ENCODE measurements at places on chromosomes 3 and 15. TPM values are rescaled to one million over a fixed set of nuclear protein-coding genes. Genes with fewer than 3 reads are reported as not detected.

- no peak for DNase-seq
Observed at GRCh38 chr3:20905210-20905805, 719.3 kb upstream of the SGO1 start.

DNA sequence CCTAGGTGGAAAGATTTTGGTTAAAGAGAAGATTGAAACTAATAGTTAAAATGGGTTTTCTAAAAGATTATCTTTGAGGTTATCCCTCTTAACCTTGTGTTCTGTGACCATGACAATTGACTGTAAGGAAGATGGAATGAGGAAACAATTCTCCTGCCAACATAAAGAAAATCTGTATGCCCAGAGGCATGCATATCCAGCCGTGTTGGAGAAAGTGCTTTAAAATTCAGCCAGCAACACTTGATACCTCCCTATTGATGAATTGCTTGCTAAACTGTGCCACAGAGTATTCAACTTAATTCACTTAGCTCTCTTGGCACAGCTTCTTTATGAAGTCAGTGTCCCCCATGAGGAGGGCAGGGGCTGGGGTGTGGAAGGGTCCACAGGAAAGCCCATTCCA lies 203.5 kb downstream of the UBE2E2 start:
- no peak for DNase-seq

- no peak for DNase-seq
Observed at GRCh38 chr3:11072631-11073030, 80.1 kb downstream of the SLC6A1 start.

GRCh38 chr3:134228035-134228434 lies 22.6 kb downstream of the RYK start:
- no peak for DNase-seq

- no peak for DNase-seq
Observed at GRCh38 chr3:135181408-135181807, 386.3 kb downstream of the EPHB1 start.

GRCh38 chr3:161310649-161311423 lies 60.5 kb downstream of the SPTSSB start:
- peak; percentile 51 for DNase-seq

GRCh38 chr3:54870423-54870822 lies 57.4 kb downstream of the LRTM1 start:
- DNase-seq, result no peak

DNA sequence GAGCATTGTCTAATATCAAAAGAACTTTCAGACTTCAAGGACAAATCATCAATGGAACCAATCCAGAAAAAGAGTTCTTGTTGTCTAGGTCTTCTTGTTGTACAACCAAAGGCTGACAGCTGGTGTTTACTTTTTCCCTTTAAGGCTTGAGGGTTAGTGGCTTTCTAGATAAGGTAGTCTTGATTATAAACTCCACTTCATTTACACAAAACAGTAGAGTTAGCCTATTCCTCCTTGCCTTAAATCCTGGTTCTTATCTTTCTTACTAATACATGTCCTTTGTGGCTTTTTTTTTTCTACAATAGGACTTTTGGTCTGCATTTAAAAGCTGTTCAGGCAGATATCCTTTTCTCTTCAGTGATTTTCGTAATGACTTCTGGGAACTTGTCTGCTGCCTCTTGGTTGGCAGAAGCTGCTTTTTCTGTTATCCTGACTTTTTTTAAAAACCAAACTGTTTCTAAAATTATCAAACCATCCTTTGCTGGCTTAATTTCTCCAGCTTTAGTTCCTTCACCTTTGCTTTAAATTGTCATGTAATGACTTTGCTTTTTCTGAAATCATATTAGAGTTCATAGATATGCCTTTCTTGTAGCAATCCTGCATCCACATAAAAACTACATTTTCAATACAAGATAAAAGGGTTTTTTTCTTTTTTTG lies 44.8 kb downstream of the STRIT1 start:
- no peak for DNase-seq

DNA sequence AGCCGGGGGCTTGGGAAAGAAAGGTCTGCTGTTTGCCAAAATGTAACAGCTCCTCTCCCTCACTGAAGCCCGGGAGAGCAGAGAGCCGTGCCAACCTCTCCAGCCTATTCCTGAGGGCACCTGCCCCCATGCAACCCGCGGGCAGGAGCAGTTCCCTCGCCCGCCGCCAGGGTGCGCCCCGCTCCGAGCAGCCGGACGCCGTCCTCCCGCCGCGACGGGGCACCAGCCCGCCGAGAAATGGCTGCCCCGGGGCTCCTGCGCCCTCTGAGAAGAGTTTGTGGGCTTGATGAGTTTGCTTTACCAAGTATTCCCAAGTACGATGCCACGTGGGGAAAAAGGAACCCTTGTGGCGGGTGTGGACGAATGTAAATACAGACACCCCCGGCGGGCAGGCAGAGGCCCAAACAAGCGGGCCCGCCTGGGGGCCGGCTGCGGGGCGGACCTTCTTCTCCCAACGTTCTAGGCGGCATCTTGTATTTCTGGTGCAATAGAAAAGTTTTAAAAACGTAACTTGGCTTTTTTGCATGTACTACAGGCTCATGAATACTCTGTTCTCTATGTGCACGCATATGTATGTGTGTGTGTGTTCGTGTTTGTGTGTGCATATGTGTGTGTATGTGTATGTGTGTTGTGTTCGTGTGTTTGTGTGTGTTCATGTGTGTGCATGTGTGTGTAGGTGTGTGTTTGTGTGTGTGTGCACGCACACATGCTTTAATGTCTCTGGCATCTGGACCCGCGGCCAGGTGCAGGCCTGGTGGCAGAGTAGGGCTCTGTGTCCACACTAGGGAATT lies 162.9 kb downstream of the CHSY1 start:
- DNase-seq, result peak; percentile 56

DNA sequence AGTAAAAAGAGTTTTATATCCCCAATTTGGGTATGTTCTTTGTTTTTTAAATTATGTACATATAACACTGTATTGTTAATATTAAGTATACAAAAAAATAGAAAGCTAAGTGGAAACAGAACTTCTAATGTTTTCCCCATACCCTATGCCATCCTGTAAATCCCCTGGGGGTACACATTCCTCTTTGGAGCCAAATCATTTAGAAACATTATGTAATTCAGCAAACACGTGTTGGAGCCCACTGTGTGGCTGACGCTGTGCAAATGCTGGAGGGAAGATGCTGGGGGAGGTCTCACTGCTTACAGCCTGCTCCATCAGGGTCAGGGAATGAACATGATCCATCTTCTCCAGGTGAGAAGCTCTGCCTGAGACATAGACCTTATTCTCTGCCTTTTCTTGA lies 52.8 kb downstream of the CRTC3 start:
- no peak for DNase-seq

DNA sequence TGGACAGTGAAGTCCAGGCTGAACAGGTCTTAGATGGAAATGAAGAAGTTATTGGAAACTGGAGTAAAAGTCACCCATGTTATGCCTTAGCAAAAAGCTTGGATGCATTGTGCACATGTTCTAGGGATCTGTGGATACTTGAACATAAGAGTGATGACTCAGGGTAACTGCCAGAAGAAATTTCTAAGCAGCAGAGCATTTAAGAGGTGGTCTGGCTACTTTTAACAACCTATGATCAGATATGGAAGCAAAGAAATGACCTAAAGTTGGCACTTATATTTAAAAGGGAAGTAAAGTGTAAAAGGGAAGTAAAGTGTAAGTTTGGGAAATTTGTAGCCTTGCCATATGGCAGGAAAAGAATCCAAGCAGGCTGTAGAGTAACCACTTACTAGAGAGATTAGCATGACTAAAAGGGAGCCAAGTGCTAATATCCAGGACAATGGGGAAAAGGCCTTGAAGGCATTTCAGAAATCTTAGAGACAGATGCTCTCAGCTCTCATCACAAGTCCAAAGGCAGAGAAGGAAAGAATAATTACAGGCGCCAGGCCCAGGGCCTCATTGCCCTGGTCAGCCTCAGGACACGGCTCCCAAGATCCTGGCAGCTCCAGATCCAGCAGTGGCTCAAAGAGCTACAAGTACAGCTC lies 73.9 kb upstream of the KCNH8 start:
- DNase-seq, result no peak

- no peak for DNase-seq
Observed at GRCh38 chr15:52213206-52213605, 22.0 kb upstream of the GNB5 start.

DNA sequence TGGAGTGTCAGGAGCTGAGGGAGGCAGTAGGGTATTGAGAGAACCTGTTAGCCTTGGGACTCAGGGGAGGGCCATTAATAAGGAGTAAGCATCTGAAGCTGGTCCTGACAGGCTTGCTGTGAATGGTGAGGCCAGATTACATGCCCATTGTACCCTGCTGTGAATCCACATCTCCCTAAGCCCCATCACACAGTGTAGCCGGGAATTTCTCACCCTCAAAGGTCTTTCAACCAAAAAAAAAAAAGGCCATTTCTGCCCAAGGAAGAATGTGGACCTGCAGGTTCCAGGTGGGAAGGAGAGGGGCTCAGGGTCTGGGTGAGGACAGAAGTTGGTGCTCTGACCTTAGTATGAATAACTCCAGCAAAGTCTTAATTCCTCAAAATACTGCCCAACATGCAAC lies 37.2 kb downstream of the MAGEF1 start:
- no peak for DNase-seq

- DNase-seq, result no peak
Observed at GRCh38 chr15:58616171-58616570, 133.3 kb downstream of the ADAM10 start.

GRCh38 chr3:114332342-114333179 lies 38.7 kb downstream of the TIGIT start:
- DNase-seq, result peak; percentile 82

GRCh38 chr3:190345027-190345821 lies 23.0 kb upstream of the CLDN1 start:
- no peak for DNase-seq

- peak; percentile 46 for DNase-seq
Observed at GRCh38 chr15:85407421-85408269, 27.2 kb downstream of the AKAP13 start.

DNA sequence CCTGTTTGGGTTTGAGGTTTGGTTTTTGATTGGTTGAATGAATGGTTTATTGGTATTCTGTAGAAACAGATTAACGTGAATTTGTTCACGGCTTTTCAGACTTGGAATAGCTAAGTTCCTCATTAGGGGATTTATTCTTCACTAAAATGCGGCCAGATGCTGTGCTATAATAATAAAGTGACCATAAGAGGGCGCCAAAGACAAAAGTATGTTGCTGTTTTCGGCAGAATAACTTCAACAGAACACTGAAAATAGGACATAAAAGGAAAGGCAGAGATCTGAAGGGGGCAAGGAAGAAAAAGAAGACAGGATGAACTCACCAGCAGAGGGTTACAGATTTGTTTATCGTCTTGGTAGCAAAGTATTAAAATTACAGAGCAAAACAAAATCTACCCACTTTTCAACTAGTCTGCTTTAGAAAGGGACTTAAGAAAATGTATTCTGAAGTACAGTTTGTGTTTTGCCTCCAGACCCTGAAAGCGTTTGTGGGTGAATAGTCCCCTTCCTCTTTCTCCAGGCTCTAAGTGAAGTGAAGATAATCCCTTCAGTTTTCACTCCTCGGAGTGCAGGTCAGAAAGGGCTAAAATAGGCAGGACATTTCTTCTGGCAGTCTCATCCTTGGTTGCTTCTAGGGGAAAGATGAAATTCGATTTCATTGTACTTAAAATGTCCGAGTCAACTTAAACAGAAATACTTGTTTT lies 147.6 kb downstream of the IL20RB start:
- no peak for DNase-seq

GRCh38 chr3:26280517-26280916 lies 342.1 kb upstream of the LRRC3B start:
- DNase-seq, result no peak

GRCh38 chr15:92839696-92840095 lies 60.4 kb upstream of the CHD2 start:
- no peak for DNase-seq

GRCh38 chr3:150408221-150409124 lies at the start of gene TSC22D2:
Gene TSC22D2, plus strand, starts transcription at chr3:150408298. Its CDS starts 1,053 bp downstream, at chr3:150409351.
- peak; percentile 97 for DNase-seq

DNA sequence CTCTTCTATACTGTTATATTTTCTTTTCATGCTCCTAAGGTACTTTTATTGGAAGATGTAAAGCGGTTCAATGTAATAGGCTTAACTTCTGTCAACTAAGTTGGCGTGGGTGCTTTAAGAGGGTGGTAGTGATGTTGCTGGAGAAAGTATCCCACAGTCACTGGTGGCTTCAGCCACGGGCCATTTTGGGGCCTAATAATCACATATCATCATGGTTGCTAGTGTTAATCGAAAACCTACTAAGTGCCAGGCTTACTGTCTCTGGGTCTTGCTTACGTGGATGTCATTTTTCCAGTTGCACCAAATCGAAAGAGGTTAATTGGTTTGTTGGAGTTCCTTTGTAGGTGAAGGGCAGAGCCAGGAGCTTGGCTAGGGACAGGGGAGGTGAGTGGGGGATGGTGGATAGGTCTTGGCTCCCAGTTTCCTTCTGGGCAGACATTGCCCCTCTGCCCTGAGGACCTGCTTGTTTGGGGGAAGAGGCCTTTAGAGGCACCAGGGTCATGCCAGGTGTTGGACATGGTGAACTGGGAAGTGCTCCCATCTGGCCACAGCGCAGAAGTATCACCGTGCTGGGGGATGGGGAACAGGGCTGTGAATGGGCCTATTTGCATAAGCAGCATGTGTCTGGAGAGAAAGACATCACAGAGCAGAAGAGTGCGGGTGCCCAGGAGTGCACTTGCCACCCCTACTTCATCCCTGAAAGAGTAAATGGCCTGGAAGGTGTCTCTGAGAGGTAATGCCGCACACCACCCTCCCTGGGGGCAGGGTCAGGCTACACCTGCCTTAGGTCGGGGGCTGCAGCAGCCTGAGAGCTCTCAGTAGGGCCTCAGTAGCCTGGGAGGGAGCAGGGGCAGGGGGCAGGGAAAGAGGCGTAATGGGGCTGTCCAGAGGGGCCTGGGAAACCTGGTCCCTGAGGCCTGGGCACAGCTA lies 62.4 kb upstream of the POLG start:
- no peak for DNase-seq

GRCh38 chr3:52831500-52832301 lies 1.2 kb upstream of the ITIH4 start:
- DNase-seq, result no peak

- DNase-seq, result no peak
Observed at GRCh38 chr3:41164777-41165176, 34.5 kb upstream of the CTNNB1 start.

- DNase-seq, result no peak
Observed at GRCh38 chr3:194572944-194573491, 60.2 kb downstream of the TMEM44 start.

DNA sequence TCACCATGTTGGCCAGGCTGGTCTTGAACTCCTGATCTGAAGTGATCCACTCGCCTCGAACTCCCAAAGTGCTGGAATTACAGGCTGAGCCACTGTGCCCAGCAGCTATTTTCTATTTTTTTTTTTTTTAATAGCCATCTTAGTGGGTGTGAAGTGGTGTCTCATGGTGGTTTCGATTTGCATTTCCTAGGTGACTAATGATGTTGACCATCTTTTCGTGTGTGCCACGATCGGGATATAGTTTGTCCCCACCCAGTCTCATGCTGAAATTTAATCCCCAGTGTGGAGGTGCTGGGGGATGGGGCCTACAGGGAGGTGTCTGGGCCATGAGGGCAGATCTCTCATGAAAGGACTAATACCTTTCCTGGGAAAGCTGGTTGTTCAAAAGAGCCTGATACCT lies 41.8 kb upstream of the MUC13 start:
- DNase-seq, result no peak

Gene COL6A6
- total RNA-seq, result not detected

Gene FETUB
- total RNA-seq, result not detected

Gene LTK
- 2.0 TPM for total RNA-seq

Gene MRAS
- total RNA-seq, result not detected

Gene PLA2G4E
- not detected for total RNA-seq

Gene CFAP91
- 0.44 TPM for total RNA-seq

Gene IQCF5
- not detected for total RNA-seq

Gene VGLL3
- 0.05 TPM for total RNA-seq

Gene SLC9C1
- total RNA-seq, result not detected

Gene CFAP44
- 9.8 TPM for total RNA-seq

Gene HTR3E
- total RNA-seq, result not detected

Gene KCNH8
- not detected for total RNA-seq
